ENCODE measurements at places on chromosomes 2 and 18.
A peak's percentile ranks its signal among the peaks of the same experiment; 100 is the strongest.

DNA sequence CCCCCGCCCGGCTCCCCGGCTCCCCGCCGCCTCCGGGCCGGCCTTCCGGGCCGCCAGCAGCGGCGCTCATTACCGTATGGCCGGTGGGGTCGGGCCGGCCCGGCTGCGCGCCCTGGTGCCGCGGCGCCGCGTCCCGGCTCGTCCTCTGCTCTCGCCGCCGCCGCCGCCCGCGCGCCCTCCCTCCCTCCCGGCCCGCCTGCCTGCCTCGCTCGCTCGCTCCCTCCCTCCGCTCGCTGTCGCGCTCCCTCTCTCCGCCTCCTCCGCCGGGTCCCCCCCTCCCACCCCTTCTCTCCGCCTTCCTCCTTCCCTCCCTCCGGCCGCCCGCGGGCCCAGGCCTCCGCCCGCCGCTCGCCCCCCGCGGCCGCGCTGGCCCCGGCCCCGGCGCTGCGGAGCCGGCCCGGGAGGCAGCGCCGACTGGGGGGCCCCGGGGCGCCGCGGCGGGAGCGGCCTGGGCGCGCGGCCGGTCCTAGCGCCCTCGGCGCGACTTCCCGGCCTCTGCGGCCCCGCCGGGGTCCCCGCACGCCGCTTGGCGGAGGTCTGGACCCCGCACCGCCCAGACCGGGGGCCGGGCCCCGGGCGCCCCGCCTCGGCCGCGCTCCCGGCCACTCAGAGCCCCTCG, at the start of gene DNMT3A:
DNMT3A (minus strand) TSS at position 173 of the 619 bp plus-strand sequence. CDS start 27,941 bp downstream, outside the sequence.
- peak; percentile 75 for DNase-seq

GRCh38 chr2:197940382-197940781, 136.0 kb downstream of the PLCL1 start:
- DNase-seq: no peak

- DNase-seq: no peak
Observed at GRCh38 chr18:51953521-51953920, 386.5 kb upstream of the DCC start.

DNA sequence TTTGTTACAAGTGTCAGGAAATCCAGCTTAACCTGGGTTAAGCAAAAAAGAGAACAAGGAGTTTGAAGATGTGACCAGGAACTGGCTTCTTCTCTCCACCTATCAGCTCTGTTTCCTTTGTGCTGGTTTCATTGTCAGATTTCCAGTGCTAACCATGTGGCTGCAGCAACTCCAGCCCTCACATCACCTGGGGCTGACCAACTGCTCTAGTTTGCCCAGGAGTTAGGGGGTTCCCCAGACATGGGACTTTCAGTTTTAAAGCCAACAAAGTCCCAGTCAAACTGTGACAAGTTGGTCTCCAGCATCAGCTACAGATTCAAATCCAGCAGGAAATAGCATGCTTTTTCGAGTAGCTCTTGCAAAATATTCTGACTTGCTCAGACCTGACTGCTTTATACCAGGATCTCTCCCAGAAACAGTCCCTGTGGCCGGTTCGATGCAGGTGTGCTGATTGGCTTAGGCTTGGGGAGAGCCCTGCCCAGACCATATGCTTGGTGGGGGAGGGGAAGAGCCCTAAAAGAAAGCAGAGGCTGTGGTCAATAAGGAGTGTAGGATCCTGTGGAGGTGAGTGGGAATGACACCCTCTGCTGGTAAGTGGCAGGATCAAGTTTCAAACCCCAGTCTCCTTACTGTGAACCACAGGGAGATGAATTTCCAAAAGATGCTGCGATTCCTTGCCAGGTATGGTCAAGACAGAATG, 49.5 kb downstream of the KCNE4 start:
- DNase-seq: peak; percentile 68

DNA sequence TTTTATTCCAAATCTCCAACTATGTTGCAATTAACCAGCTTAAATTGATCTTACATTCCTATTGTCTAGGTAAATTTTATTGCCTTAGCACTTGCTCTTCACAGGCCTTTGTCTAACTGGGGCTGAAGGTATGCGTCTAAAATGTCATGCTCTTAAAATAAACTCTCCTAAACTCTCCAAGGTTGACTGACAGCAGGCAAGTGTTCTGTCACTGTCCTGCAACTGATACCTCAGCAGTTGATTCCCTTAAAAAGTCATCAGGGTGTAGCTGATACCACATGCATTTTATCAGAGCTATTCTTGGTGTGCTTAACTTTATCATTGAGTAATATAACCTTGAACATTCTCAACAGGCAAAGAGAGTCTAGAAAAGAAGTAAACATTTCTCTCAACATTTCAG, 680 bp downstream of the TTN start:
- DNase-seq: no peak
